Stimulated activated CD8-positive, alpha-beta memory T cell treated with anti-CD3 and anti-CD28 coated beads, Interleukin-4, amount 100 ng/mL, for 1 hour (primary cell): ENCODE measurements at places on chromosomes 7 and 10.

- no peak for DNase-seq
Measured at GRCh38 chr7:156764016-156764669, 123.6 kb downstream of the RNF32 start.

DNA sequence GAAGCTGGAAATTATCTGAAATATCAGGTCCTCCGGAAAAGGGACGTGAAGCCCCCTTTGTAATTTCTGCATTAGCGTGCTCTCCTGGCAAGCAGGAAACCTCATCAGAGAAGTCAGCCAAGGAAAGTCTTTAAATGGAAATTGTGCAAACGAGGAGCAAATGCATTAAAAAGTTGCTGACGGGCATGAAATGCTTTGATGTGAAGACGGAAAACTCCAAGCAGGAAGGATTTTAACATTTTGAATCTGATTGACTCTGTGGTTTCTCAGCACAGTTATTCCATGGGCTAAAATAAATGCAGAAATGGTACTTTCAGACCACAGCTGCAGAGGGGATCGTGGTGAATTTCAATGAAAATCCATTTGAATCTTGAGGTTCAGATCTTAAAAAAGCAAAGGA is 167.8 kb downstream of the AHR start:
- DNase-seq, result no peak

- DNase-seq, result no peak
Measured at GRCh38 chr10:101403161-101403560, 49.2 kb downstream of the BTRC start.

GRCh38 chr7:80414331-80414730 is 97.5 kb downstream of the GNAT3 start:
- no peak for DNase-seq

DNA sequence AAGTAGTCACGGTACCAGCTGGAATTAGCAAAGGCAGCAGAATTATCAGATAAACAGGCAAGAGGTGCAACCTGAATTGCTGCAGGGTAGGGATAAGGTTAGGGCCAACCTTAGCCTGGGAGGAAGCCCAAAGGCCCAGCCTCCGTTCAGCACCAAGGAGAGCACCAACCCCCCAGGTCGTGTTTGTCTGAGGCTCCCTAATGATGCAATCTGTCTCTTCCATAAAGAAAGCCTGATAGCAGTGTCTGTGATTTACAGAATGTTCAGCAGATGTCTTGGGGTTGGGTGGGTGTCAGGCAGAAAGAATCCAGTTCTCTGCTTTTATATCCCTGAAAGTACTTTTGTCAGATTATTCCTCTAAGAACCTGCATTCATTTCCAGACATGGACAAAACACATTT is 328.4 kb upstream of the AOAH start:
- DNase-seq, result no peak

DNA sequence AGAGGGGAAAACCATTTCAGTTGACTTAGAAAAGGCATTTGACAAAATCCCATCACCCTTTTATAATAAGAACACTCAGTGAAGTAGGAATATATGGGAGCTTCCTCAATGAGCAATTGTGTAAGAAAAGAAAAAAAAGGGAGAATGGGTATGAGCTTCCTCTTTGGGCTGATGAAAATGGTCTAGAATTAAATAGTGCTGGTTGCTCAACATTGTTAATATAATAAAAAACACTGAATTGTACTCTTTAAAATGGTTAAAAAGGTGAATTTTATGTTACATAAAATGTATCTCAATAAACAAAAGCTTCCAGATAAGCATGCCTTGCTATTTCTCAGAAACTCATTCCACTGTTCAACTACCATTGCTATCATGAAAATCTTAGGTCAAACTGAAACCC is 40.6 kb downstream of the LRRC17 start:
- DNase-seq, result no peak

- DNase-seq, result no peak
Measured at GRCh38 chr7:121761399-121761798, 111.6 kb upstream of the PTPRZ1 start.

GRCh38 chr10:3682745-3683144 is 102.3 kb downstream of the KLF6 start:
- no peak for DNase-seq

DNA sequence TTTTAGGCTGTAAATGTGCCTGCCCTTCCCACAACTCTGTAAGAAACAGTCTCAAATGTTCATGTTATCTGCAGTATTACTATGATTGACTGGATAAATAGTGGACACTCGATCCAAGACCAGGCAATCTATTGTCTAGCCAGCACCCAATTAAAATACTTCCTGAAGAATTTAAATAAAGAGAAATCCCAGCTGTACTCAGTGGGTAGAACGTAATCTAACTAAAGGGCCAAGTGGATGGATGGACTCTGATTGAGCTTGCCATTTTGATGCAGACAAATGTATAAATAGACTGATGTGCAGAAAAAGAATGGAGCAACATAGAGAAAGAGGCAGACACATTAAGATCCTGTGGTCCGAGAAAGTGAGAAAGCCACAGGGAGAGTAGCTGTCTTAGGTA is 158.0 kb downstream of the IPMK start:
- no peak for DNase-seq

DNA sequence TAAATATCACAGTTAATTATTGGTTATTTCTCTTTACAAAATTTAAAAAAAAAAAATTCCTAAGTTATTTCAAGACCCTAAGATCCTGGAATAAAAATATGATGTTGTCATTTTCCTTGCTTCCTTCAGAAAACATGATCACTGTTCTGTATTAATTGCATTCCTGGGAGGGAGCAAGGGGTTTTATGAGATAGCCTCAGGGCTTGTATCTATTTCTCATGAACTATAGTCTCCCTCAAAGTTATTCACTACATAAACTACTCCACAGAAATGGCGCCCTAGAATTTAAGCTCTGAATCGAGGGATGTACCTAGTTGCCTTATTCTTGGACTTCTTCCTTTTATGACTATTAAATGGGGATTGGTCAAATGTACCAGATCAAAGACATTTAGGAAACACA is 170.3 kb downstream of the CHRM2 start:
- DNase-seq, result no peak

- no peak for DNase-seq
Measured at GRCh38 chr10:18583575-18584270, 67.7 kb downstream of the NSUN6 start.

DNA sequence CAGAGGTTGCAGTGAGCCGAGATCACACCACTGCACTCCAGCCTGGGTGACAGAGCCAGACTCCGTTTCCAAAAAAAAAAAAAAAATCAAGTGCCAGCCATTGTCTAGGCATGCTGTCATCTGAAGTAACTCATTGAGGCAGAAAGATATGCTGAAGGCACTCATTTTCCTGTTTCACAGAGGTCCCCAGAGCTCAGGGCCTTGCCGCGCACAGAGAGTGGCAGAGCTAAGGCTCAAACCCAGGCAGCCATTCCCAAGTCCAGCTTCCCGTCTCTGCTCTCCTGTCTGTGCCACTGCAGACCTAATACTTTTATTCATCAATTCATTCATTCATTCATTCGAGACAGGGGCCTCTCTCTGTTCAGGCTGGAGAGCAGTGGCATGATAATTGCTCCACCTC is 3.5 kb downstream of the GRIFIN start:
- no peak for DNase-seq

DNA sequence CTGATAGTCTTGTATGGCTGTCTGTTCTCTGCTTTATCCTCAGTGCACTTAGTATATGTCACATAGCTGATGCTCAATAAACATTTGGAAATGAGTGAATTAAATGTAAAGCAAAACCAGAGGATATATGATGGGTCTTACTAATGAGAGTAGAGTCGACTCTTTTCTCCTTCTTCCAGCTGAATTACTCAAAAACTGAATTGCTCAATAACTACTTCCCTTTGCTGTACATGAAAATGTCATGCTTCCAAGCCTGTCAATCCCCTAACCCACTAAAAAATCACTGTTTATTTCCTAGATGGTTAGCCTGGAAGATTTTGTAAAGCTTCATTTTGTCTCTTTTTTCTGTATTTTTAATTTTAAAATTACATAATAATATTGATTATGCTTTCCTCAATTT is 88.0 kb downstream of the OR13A1 start:
- DNase-seq, result no peak

DNA sequence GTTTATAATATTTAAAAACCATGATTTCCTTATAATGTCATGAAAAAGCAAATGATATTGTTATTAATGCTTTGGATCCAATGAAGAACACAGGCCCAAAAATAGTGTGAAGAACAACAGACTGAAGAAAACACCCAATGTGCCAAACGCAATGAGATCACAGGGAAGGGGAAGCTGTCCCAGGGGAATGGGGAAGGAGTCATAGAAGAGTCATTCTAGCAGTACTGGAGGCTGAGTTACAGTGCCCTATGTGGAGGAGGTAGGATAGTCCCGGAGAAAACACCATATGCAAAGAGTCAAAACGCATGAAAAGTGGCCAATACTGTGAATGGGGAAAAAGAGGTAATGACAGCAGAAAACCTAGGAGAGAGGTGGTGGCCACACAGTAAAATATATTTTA is 50.9 kb downstream of the TPK1 start:
- DNase-seq, result no peak

DNA sequence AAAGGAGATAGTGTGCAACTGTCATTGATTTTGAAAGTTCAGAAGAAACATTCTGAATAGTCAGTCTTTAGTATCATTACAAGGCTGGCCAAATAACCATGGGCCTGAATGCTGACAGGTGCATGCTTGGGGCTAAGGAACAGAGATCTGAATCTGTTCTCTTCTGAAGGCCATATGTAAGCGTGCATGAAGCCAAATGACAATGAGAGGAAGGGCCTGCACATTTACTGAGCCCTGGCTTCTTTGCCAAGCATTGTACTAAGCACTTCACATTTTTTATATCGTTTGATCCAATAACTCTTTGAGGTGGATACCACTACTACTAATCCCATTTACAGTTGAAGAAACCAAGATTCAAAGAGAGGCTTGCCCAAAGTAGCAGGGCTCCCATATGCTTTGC is 22.5 kb upstream of the TIAL1 start:
- DNase-seq, result no peak

GRCh38 chr10:114718374-114718773 is 60.3 kb upstream of the ABLIM1 start:
- DNase-seq, result no peak

GRCh38 chr10:130354976-130355795 is 219.0 kb downstream of the GLRX3 start:
- DNase-seq, result no peak

DNA sequence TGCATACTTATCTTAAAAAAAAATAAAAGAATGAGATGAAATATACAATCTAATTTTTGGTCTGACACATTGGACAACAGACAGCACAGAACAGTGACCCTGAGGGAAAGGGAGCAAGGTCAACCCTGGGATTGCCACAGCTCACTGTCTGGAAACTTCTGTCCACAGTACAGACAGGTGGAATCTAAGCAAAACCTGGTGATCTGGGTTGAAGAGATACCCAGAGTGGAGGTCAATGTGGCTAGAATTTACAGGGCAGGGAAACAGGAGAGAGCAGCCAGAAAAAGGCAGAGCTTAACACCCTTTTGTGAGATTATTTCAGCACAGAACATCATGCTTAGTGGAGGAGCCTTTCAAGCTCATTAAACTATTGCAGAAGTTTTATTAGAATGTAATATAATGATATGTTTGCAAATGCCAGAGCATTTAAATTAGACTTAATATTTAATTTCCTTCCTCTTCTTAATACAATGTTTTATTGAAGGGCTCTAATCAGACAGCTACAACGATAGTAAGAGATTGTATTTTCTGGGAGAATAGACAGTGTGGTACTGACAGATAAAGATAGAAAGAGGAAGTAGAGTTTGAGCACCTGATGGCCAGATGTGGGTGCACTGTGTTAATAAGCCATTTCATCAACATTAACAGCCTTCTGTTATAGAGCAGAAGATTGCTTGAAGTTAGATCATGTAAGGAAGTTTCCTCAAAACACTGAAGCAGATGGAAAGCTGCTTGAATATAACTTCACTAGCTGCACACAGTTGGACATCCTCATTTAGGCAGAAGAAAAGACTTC is 309.4 kb downstream of the HGF start:
- no peak for DNase-seq

DNA sequence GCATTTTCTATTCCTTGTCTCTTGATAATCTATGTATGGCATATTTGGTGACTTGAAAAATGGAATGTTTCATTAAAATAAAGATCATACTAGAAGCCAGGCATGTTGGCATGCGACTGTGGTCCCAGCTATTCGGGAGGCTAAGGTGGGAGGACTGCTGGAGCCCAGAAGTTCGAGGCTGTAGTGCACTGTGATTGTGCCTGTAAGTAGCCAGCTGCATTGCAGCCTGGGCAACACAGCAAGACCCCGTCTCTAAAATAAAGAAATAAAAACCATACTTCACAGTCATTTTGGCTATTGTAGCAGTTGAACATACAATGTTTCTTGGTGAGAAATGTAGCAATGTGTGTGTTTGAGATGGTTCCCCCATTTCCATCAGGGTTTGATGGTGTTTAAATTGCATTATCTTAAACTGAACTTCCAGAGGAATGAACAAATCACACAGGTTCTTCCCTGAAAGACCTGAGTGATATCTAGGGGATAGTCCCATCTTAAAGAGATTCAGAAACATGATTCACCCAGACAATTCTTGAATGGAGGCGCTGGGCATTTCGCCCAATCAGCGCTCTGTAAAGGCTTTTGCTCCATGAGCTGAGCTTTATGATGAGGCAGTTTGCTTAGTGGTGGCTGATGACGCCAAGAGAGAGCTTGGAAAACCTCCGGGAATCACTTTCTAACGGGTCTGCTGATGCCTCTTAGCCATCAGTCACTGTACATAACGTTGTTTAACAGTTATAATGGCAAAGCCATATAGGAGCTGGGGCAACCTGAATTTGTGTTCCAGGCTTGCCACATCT is 19.4 kb upstream of the BTBD16 start:
- DNase-seq, result no peak

GRCh38 chr7:129210256-129210988 is 14.4 kb upstream of the AHCYL2 start:
- DNase-seq, result peak; percentile 31

DNA sequence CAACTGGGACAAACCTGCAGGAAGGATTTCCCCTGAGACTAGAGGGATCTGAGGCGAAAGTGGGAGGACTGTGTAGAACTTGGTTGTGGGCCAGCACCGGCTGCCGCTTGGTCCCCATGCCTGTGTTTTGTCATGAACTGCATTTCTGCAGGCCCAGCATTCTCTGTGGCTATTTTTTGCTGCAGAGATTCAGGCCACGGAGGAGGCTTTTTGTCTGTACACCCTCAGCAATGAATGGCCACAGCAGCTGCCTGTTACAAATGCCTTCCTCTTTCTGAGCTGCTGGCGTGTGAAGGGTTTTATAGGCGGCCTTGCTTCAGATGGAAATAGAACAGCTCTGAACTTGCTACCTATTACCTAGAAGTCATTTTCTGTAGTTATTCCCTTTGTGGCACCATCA is 164.4 kb downstream of the SH2D4B start:
- DNase-seq, result no peak

- no peak for DNase-seq
Measured at GRCh38 chr7:2016761-2017480, 215.8 kb downstream of the MAD1L1 start.

- DNase-seq, result no peak
Measured at GRCh38 chr10:80648106-80648505, 110.4 kb downstream of the SH2D4B start.
